ENCODE measurements at places on chromosomes 4 and X.

- no peak for DNase-seq
Observed at GRCh38 chr4:174764105-174764729, 64.8 kb downstream of the GLRA3 start.

- peak; percentile 22 for DNase-seq
Observed at GRCh38 chrX:20265221-20265725, 1.4 kb downstream of the RPS6KA3 start.

DNA sequence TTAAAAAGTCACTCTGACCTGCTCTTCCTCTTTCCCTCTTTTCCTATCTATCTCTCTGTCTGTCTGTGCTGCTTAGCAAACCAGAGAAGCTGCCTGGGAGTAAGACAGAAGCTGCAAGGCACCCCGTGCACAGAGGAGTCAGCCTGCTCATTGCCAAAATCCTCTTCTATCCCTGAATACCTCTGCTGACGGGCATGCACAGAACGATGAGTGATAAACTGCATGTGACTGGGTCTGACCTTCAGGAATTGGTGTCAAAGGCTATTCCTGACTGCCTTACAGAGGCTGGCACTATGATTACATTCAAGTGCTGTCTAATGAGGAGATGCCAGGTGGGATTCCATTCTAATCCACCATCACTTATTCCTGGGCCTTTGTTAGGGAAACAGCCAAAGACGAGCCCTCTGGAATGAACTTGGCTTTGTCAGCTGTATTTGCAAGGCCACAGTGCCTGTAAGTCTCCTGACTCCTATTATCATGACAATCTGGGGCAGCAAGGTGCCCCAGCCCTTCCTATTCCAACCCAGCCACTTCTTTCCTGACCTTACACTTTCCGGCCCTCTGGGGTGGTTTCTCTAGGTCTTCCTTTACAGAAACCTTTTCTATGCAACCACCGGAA lies 45.4 kb upstream of the CTAG2 start:
- no peak for DNase-seq

GRCh38 chrX:40471965-40472648 lies 108.7 kb upstream of the ATP6AP2 start:
- DNase-seq = peak; percentile 28

DNA sequence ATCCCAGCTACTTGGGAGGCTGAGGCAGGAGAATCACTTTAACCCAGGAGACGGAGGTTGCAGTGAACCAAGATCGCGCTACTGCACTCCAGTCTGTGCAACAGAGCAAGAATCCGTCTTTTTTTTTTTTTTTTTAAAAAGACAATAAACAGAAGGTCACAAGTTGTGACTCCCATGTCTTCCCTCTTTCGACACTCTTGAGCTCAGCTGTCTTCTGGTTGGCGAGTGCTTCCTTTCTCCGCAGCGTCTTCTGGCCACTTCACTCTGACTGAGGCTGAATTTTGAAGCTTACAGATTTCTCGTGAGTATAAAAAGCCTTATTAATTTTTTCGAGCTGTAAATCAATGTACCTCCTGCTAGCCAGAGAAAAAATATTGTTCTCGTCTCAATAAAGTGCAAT lies 124.9 kb downstream of the STOX2 start:
- DNase-seq = no peak

GRCh38 chr4:55947254-55947882 lies 1.4 kb upstream of the CEP135 start:
- DNase-seq = no peak

DNA sequence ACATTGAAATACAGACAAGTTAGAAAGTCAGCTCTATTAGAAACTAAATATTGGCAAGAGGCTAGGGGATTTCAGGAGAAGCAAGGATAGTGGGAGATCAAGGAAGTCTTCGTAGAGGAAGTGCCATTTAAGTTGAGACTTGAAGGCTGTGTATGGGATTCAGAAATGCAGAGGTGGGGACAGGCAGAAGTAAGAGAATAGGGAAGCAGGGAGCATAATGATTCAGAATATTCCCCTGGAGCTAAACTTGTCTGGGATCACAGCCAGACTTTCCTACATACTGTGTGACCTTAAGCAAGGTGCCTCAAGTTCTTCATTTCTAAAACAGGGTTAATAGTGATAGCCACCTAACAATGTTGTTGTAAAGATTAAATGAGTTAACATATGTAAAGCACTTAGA lies 108.8 kb downstream of the DDIT4L start:
- DNase-seq = no peak

DNA sequence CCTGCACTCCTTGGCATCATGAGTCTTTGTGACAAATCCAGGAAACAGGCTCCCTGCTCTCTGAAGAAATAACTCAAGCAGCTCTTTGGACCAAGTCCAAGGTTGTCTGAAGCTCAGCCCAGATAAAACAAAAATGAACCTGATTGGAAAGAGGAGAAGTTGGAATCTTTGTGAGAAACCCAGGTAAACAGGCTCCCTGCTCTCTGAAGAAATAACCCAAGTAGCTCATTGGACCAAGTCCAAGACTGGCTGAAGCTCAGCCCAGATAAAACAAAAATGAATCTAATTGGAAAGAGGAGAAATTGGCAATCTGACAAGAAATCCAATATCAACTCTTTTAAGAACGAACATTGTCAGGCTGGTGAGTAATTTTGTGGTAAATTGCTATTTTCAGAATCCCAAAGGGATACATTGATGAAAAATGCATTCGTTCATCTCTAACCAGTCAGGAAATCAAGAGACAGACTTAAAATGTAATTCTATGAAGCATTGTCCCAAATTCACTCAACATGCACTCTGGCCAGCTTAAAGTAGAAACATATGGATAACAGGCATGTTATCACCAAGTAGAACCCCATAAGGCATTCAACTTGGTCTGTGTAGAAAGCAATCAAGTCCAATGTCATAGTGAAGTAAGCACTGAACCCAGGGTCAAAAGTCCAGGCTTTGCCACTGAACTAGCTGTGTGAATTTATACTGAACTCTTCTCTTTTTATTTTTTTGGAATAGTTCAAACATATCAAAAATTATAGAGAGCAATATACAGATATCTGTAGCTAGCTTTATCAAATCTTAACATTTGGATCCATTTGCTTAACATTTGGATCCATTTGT lies 16.8 kb upstream of the NFXL1 start:
- no peak for DNase-seq

GRCh38 chrX:78213331-78213730 lies 73.9 kb upstream of the TAF9B start:
- DNase-seq = no peak

GRCh38 chr4:142700531-142700930 lies 145.6 kb downstream of the INPP4B start:
- no peak for DNase-seq

GRCh38 chr4:141909541-141909940 lies 273.2 kb downstream of the IL15 start:
- DNase-seq = no peak

GRCh38 chr4:71473541-71474240 lies 134.9 kb downstream of the SLC4A4 start:
- no peak for DNase-seq

GRCh38 chr4:4947721-4948120 lies 71.5 kb downstream of the CYTL1 start:
- DNase-seq = no peak

DNA sequence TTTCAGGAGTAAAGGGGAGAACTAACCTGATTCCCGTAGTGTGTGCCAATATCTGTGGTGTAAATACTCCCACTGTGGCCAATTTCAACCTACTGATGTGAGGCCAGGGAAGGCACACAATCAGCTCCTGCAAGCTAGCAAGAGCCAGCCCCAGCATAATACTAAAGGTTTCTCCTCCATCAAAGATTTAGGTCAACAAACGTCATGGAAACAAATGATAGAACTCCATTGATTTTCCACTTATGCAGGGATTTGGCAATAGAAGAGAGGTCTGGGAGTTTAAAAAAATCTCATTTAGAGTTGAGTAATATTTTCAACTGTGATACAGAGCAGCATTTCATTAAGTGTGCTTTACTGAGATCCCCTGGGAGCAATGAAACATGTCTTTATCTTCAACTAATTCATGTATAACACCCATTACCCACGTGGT lies 15.8 kb upstream of the VEGFD start:
- DNase-seq = no peak

DNA sequence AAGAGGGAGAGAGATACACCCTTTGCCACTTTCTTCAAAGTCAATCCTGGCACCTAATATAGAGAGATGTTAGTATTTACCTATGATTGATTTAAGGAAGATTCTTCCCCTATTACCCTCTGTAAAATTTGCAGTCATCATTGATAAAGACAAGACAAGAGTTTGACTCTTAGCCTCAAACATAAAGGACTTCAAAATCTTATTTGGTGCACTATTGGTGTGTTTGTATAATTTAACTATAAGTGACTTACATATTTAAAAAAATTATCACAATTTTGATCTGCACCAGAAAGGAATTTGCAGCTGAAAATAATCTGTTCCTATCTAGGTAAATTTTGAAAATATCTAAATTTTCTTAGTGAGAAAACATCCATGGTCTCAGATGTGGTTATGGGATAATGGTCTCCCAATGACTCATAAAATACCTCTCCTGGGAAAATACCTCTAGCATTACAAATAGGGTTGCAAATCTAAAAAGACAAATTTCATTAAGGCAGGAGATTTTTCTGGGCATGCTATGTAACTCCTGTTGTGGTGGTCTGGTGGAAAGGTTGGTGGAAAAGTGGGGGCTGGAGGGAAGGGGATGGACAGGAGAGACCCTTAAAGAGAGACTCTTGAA lies 173.6 kb upstream of the MED14 start:
- DNase-seq = no peak

DNA sequence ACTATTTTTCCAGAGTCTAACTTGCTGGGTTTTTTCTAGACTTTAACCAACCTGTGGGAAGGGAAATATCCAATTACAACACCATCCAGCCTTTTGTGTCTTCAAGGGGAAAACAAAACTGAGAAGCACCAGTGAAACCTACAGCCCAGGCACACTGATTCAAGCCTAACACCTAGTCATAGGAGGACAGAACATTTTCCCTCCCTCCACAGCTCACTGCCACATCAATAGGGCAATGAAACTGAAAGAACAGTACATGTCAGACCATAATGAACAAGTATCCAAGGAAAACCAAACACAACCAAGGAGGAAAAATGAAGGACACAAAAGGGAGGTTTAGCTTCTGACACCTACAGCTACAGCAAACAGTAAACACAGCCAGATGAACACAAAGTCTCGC lies 17.6 kb downstream of the MAGEA8 start:
- no peak for DNase-seq

- peak; percentile 22 for DNase-seq
Observed at GRCh38 chr4:13543839-13544605, at the start of gene NKX3-2. Gene NKX3-2, minus strand, starts transcription at chr4:13544508. Its CDS starts 94 bp downstream, at chr4:13544414.

DNA sequence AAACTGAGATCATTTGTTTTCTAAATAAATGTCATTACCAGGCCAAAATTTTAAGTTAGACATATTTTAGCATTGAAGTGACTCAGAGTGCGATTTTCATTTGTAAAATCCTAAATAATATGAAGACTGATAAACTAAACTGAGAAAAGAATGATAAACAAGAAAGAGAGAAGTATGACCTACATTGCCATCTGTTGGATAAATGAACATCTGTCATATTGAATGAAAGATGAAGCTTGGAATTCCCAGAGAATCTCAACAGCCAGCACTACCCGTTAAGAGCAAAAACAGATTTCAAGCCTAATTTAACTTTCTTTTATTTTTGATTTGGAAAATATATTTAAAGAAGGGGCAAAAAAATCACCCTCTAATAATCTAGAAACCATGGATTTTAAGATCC lies 591.0 kb upstream of the ATOH1 start:
- DNase-seq = no peak

GRCh38 chr4:150078579-150079080 lies 385 bp downstream of the DCLK2 start:
- peak; percentile 63 for DNase-seq

GRCh38 chr4:126046081-126046614 lies 731.4 kb downstream of the FAT4 start:
- DNase-seq = no peak

DNA sequence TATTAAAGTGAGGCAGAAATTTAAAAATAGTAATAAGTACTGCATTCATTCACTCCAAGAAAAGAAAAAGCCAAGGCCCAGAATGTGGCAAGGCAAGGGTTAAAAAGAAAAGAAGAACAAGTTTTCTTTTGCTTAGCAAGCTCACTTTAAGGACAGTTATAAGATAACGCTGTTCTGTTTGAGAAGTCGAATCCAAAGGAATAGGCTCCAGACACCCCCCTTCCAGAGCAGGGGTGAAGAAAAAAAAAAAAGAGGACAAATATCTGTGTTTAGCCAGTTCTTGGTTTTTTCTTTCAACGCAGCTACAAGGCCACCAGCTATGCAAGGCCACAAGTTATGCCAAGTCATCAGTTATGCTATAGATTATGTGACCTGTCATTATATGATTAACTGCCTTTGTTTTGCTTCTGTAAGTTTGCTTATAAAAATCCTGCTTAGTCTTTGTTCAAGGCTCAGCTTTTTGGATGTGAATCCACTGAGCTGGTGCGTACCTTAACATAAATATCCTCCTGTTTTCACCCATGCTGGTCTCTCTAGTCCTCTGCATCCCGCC lies 1.4 kb downstream of the GRK4 start:
- DNase-seq = no peak

DNA sequence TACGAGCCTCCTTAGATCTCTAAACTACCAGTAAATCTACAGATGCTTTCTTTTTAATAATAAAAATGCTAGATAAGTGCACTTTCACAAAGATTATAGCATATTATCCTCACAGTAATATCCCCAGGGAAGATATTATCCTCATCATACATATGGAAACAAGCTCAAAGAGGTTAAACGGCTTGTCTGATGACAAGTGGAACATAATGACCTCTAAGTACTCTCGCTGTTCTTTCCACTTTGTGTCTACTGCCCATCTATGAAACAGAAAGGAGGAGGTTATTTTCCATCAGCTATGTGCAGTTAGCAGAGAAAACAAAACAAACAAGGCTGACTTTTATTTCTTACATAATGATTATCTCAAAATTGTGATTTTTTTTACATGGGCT lies 42.8 kb upstream of the PRDM8 start:
- DNase-seq = no peak

- DNase-seq = no peak
Observed at GRCh38 chr4:182862141-182862875, 54.9 kb downstream of the DCTD start.

DNA sequence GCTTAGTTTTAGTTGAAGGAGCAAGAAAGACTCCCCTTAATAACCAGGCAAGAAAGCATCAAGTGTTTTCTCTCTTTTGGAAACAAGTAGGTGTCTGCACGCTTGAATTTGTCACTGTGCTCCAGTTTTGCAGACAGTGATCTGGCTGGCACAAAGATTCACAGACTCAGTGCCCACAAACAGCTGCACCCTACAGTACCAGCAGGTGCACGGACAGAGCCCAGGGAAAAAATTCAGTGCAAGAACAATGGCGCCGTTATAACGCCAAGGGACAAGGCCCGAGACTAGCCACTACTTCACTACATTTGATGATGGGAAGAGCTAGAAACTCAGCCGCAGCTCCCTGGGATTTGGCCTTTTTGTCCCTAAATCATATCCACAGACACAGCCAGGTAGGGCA lies 56.0 kb downstream of the ZNF827 start:
- DNase-seq = peak; percentile 6

Measured in frontal cortex (tissue), 4 donors.